ENCODE measurements at places on chromosomes 4 and X. TPM values are rescaled to one million over a fixed set of nuclear protein-coding genes. Genes with fewer than 3 reads are reported as not detected.

ADGRL3 gene
- 3.0 TPM for total RNA-seq

CFI gene
- 9.3 TPM for total RNA-seq

MTHFD2L gene
- 11.9 TPM for total RNA-seq

PPP2R3B gene
- total RNA-seq = 10.7 TPM

TACR3 gene
- total RNA-seq = not detected

NAP1L2 gene
- 1.2 TPM for total RNA-seq

PNMA3 gene
- 0.06 TPM for total RNA-seq

KLF3 gene
- 14.8 TPM for total RNA-seq

CLDN34 gene
- total RNA-seq = not detected

EXOC1L gene
- total RNA-seq = not detected

CT83 gene
- total RNA-seq = not detected

LEF1 gene
- total RNA-seq = 0.13 TPM

RTL9 gene
- total RNA-seq = 0.06 TPM

LRRC66 gene
- 0.53 TPM for total RNA-seq

GUCY1B1 gene
- total RNA-seq = 5.5 TPM

ATP2B3 gene
- not detected for total RNA-seq

MAGEC1 gene
- not detected for total RNA-seq

SH3BP2 gene
- 7.1 TPM for total RNA-seq

MGAT4D gene
- total RNA-seq = not detected

TRIM61 gene
- total RNA-seq = 0.92 TPM

CENPVL2 gene
- total RNA-seq = not detected

HNRNPH2 gene
- total RNA-seq = 120 TPM

MAGEB2 gene
- total RNA-seq = not detected

HSD17B13 gene
- under 0.01 TPM for total RNA-seq

FGFBP1 gene
- total RNA-seq = not detected

MTTP gene
- 0.13 TPM for total RNA-seq

COL4A5 gene
- 53.1 TPM for total RNA-seq

FRMPD4 gene
- 0.13 TPM for total RNA-seq

GLOD5 gene
- total RNA-seq = not detected

GYPB gene
- not detected for total RNA-seq

PRPS1 gene
- 23.3 TPM for total RNA-seq

ADAM29 gene
- not detected for total RNA-seq

AR gene
- total RNA-seq = 10.4 TPM

ARHGEF38 gene
- total RNA-seq = not detected
